AML-193 (cell line): ENCODE measurements at places on chromosomes 1 and 21.

DNA sequence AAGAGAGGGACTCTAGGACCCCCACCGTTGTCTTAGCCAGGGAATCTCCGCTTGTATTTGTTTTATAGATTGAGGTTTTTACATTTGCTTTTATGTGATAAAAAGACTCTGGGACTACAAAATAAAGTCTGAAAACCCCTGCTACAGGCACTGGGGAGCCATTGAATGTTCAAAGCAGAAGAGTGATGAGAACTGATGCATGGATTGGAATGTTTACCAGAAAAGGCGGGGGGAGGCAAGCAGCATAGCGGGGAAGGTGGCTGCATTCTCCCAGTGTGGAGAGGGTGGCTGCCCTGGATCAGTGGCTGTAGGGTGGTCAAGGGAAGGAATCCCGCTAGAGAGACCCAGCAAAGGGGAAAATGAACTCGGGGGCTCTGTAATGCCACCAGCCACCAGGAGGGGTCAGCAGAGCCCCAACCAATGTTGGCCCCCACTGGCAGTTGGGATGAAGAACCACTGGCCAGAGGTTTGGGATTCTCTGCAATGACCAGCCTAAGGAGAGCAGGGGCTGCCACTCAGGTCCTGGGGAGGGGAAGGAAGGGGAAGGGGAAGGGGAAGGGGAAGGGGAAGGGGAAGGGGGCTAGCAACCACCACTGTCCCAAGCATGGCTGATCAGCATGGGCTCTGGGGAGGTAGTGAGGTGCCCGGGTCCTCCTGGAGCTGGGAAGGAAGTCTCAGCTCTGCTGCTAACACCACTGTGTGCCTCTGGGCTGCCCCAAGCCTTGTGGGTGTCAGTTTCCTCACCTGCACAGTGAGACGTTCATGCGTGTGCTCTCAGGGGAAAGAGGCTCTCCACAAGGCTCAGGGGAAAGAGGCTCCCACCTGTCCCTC is 19.2 kb upstream of the PEF1 start:
- peak; percentile 10 for DNase-seq

DNA sequence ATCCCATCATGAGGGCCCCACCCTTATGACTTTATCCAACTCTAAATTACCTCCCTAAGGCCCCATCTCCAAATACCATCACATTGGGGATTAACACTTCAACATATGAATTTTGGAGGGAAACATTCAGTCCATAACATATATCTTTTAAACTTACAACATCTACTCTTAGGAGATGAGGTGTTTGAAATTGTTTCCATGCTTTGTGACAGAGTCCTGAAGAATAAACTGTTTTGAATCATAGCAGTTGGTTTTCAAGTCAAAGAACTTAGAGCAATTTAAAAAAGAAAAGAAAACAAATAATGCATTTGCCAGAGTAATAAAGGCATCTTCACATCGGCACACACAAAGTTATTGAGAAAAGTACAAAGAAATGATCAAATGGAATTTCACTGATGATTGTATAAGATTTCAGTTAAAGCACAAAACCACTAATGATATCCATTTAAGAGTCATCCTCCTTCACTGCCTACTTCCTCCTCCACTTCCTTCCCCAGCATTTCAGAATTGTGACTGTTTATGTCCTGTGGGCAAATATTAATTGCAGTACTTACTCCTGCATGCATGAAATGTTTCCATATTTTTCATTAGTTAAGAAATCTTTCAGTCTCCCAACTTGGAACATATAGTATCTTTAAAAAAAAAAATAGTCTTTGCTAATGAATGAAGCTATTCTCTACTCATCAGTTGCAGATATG is 202.0 kb downstream of the LRRC40 start:
- DNase-seq, result peak; percentile 89

DNA sequence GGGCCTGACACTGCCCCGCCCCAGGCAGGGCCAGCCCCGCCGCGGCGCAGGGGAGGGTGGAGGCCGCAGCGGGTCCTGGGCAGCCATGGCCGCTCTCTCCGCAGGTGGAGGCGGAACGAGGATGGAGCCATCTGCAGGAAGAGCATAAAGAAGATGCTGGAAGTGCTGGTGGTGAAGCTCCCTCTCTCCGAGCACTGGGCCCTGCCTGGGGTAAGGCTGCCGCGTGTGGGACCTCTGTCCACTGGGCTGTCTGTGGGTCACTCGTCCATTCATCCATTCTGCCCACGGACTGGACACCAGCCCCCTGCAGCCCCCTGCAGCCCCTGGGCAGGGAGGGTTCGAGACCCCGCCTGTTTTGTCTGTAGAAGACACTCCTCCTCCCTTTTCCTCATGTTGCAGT is 18.4 kb upstream of the LRRC3 start:
- DNase-seq, result no peak

DNA sequence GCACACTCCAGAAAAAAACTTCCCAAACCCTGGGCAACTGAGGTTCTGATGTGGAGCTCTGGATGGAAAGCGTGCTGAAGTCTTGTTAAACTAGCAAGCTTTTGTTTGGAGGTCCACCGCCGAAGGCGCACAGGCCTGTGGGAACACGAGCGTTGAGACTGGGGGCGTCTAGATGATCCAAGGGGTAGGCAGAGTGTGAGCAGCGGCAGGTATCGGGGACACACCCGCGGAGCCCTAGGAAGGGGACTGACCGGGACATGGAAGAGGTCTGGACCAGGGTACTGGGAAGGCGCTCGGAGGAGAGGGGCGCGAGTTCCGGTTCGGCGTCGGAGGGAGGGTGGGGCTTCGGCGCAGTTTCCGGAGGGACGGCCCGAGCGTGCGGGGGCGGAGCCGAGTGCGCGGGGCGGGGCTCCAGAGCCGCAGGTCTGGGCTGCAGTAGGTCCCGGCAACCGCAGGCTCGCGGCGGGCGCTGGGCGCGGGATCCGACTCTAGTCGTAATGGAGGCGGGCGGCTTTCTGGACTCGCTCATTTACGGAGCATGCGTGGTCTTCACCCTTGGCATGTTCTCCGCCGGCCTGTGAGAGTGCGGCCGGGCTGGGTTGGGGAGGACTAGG is at the start of gene SLC50A1:
SLC50A1 (plus strand) TSS at position 438 of the 614 bp plus-strand sequence; CDS start at position 498, 60 bp downstream.
- DNase-seq, result peak; percentile 81

- DNase-seq, result no peak
Measured at GRCh38 chr1:70811815-70812214, 235.8 kb downstream of the PTGER3 start.

DNA sequence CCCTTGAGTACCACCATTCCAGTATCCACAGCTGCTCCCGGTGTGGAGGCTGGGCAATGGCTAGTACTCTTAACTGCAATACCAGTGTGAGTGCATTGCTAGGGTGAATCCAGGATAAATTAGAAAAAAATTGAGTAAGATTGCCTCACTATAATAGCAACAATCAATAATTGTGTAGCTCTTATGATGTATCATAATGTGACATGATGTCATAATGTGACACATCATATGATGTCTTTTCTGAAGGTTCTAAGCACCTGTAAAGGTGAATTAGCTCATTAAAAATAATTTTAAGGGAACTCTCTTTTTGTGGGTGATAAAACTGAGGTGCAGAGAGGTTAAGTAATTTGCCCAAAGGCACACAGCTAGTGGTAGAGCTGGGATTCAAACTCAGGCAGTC is 424.4 kb downstream of the HLX start:
- no peak for DNase-seq

- DNase-seq, result no peak
Measured at GRCh38 chr1:172978595-172978994, 72.1 kb downstream of the TNFSF18 start.

DNA sequence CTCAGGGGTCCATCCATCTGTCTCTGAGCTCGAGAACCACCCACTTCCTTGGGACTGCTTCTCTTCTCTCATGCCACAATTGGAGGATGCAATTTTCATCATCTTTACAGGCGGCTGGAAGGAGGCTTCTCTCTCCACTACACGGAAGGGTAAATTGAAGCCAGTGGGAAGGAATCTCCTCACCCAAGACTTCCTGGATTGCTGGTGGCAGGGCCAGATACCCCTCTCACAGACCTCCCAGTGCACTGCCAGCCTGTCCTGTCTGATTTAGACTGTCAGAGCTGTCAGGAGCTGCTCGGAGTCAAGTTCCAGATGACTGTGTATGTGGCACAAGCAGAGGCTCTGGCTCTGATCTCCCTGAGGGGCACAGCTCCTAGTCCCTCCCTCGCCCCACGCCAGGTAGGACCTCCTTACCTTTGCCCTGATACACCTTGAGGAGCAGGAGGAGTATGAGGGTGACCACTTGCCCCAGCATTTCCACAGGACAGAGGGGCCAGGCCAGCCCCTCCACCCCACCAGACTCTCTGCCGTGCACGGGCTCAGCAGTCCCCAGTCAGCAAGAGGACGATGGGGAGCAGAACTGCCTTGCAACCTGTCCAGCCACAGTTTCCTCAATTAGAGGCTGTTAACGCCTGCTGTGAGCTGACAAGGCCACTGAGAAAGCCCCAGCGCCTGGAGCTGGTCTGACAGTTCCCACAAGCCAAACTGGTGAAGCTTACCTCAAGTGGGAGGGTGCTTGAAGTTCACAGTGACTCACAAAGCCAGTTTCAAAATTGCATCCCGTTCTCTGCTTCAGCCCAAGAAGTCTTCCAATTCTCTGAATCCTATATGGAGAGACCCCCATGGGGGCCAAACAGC is at the start of gene CD244:
CD244 (minus strand) TSS at position 685 of the 858 bp plus-strand sequence; CDS start at position 475, 210 bp downstream.
- DNase-seq, result peak; percentile 92

GRCh38 chr21:34037009-34037795 is 36.2 kb upstream of the MRPS6 start:
- no peak for DNase-seq

GRCh38 chr1:209618756-209619420 is 33.3 kb downstream of the LAMB3 start:
- DNase-seq, result no peak
